Endothelial cell (in vitro differentiated cells): ENCODE measurements at places on chromosomes 16 and 17.
A peak's percentile ranks its signal among the peaks of the same experiment; 100 is the strongest.

- no peaks in the 10 kb centered on the region for H3K36me3 ChIP-seq
- no peak for DNase-seq
- peaks cover 3% of the 10 kb centered on the region for H3K27me3 ChIP-seq
Measured at GRCh38 chr17:2750721-2751120, 1.3 kb upstream of the CCDC92B start.

GRCh38 chr17:47731396-47731795, 1.6 kb upstream of the TBX21 start:
- peaks cover 30% of the 10 kb centered on the region for H3K4me1 ChIP-seq
- peaks cover 30% of the 10 kb centered on the region for H3K27me3 ChIP-seq
- no peak overlapping the region for H3K4me3 ChIP-seq
- no peak overlapping the region for H3K27ac ChIP-seq

- no peak for DNase-seq
- H3K4me1 ChIP-seq: no peaks in the 10 kb centered on the region
- H3K4me3 ChIP-seq: no peak overlapping the region
- H3K27me3 ChIP-seq: peaks cover 3% of the 10 kb centered on the region
Measured at GRCh38 chr16:14346278-14347142, 275.4 kb downstream of the MRTFB start.

DNA sequence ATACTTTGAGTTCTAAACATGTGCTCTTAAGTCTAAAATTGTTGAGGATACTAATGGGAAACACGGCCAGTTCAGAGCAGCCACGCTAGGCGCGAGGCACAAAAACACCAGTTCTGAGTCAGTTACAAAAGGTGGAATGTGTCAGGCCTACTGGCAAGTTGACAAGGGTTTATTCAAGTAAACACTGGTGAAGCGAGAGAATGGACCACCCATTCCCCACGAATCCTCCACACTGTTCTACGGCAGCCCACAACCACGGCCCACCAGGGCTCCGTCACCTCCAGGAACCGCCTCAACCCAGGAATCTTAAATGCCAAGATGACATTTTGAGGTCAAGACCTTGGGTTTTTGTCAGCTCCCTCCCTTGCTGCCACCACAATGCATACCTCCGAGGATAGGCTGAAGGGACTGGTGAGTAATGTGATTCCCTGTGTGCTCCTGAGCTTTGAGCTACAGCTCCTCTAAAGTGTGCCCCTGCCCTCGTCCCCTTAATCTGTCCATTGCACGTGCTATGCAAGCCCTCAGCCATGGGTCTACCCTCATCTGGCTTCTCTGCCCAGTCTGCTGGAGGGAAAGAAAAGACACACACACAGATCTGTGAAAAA, 28.5 kb upstream of the TRAP1 start:
- no peaks in the 10 kb centered on the region for H3K4me1 ChIP-seq
- H3K27ac ChIP-seq: no peak overlapping the region
- peaks cover 57% of the 10 kb centered on the region for H3K36me3 ChIP-seq
- H3K4me3 ChIP-seq: no peak overlapping the region
- no peak for DNase-seq

DNA sequence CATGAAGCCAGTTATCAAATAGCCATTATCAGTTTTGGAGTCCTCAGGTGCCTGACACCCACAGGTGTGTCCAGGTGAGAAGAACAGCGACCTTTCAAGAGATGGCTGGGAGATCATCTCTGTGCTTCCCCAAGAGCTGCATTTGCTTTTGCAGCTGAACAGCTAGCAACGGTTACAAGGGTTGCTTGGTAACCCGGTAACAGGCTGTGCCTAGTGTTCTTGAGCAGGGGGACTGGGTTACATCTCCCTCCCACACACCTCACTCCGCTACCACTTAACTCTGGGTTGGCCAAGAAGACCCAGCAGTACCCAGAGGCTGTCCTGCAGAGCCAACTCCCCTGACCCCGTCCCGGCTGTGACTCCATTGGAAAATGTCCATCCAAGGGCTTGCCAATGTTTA, 147.0 kb downstream of the SLC39A11 start:
- no peak for DNase-seq
- H3K27me3 ChIP-seq: peaks cover 4% of the 10 kb centered on the region
- H3K36me3 ChIP-seq: no peaks in the 10 kb centered on the region

- no peak overlapping the region for H3K27ac ChIP-seq
- H3K4me3 ChIP-seq: no peak overlapping the region
- peaks cover 29% of the 10 kb centered on the region for H3K36me3 ChIP-seq
- DNase-seq: no peak
- H3K27me3 ChIP-seq: no peaks in the 10 kb centered on the region
Measured at GRCh38 chr17:47905221-47905733, 9.2 kb downstream of the SP2 start.

GRCh38 chr17:5675625-5676421, 91.5 kb upstream of the NLRP1 start:
- no peak overlapping the region for H3K4me3 ChIP-seq
- H3K27me3 ChIP-seq: no peaks in the 10 kb centered on the region
- DNase-seq: no peak

- H3K27me3 ChIP-seq: no peaks in the 10 kb centered on the region
- H3K4me1 ChIP-seq: peaks cover 4% of the 10 kb centered on the region
- H3K27ac ChIP-seq: no peak overlapping the region
- H3K4me3 ChIP-seq: no peak overlapping the region
Measured at GRCh38 chr16:53884748-53885147, 180.8 kb downstream of the FTO start.

DNA sequence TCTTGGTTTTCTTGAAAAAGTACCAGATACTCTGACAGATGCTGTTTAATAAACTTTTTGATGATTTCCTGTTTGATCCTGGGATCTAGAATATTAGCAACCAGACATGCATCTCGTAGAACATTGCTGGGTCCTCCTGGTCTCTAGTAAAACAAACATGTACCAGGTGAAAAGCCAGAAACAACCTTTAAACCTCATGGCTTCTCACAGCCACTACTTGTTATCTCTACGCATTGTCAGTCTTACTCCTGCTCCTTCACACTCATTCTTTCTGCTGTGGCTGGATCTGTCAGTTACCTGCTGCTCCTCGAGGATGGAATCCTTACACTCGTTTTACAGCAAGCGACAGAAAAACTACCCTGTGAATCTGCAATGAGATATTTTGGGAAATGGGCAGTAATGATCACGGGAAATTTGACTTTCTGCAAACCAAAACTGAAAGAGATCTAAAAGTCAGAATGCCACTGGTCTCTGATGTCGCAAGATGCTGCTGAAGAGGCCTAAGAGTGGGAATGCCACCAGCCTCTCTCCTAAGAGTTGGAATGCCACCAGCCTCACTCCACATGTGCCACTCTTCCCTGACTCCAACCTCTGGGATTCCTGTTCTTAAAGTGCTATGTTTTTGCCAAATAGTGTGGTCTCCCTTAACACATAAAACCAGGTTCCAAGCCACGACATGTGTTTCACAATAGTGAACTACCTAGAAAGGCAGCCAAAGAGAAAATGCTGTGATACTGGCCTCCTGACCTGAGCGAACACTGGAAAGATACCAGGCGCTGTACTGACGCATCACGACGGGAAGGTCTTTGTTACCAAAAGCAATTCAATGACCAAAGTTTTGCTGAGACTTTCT, 86.3 kb downstream of the VPS53 start:
- no peak overlapping the region for H3K4me3 ChIP-seq
- peaks cover 24% of the 10 kb centered on the region for H3K36me3 ChIP-seq
- no peak overlapping the region for H3K27ac ChIP-seq
- DNase-seq: no peak

DNA sequence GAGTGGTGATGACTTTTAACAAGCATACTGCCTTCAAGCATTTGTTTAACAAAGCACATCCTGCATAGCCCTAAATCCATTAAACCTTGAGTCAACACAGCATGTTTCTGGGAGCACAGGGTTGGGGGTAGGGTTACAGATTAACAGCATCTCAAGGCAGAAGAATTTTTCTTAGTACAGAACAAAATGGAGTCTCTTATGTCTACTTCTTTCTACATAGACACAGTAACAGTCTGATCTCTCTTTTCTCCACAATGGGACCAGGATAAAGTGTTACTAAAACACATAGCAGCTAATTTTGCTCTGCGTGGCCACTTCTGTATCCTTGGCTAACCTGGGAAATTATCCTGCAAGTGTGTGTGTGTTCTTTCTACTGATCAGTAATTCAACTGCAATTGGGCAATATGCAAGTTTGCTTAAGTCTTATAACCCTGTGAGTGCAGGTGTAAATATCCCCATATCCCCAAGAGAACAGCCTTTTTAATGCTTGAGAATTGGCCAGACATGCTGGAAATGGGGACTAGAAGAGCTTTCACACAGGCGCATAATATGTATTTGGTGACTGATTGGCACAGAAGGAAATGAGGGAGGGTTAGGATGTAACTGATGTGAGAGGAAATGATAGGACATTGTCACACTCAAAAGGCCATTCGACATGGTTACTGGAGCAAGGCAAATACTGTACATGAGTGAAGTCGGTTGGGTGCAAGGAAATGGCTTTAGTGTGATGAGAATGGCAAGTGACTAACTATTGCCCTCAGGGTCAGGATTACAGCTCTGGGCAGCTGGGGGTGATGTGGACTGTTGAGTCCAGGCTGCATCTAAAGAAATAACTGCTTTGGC, 10.8 kb upstream of the ANKS4B start:
- no peak overlapping the region for H3K4me3 ChIP-seq
- H3K27me3 ChIP-seq: peaks cover 6% of the 10 kb centered on the region
- no peak overlapping the region for H3K27ac ChIP-seq
- peaks cover 22% of the 10 kb centered on the region for H3K4me1 ChIP-seq
- H3K36me3 ChIP-seq: no peaks in the 10 kb centered on the region

GRCh38 chr17:7038025-7038862, 2.4 kb downstream of the SLC16A13 start:
- H3K4me3 ChIP-seq: no peak overlapping the region
- H3K36me3 ChIP-seq: no peaks in the 10 kb centered on the region
- H3K27me3 ChIP-seq: peaks cover 16% of the 10 kb centered on the region
- peaks cover 22% of the 10 kb centered on the region for H3K4me1 ChIP-seq

- H3K4me3 ChIP-seq: peak overlapping the region; percentile 66
- no peak for DNase-seq
- H3K27ac ChIP-seq: no peak overlapping the region
Measured at GRCh38 chr16:72890587-72890986, 157.3 kb downstream of the ZFHX3 start.

DNA sequence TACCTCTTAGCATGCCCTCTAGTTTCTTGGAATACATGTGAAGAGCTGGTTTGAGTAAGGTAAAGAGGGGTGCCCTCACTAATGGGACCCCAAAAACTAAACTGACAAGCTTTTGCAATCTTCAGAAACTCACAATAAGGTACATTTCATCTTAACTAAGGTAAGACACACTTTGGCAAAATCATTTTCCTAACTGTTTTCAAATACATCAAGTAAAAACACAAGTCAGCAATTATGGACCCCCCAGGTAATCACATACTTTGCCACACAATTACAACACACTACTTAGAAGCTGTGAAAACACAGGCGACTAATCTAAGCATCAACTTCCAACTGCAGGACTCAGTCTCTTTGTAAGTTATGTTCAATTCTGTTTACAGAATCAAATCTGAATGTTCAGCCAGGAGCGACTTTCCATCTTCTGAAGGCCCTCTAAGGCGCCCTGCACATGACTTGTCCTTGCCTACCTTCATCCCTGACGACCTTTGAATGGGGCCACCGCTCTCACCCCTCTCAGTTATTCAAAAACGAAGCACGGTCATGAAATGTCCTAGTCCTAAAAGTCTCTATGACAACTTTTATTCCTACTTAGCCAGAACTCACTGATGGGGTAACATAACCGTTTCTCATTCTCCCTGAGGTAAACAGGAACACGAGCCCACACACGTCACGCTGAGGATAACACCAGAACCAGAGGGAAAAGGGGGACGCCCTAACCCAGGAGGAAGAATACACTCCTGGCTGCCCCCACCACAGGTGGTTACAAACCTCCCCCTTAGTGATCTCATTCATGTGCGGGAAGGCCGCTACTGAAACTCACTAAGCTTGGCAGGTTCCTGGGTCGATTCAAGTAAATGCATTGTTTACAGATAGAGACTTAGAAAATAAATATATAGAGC, 5.5 kb downstream of the CREBBP start:
- peak overlapping the region; percentile 29 for H3K4me3 ChIP-seq
- H3K36me3 ChIP-seq: peaks cover 4% of the 10 kb centered on the region
- peak overlapping the region; percentile 13 for H3K27ac ChIP-seq
- peaks cover 46% of the 10 kb centered on the region for H3K4me1 ChIP-seq
- peaks cover 5% of the 10 kb centered on the region for H3K27me3 ChIP-seq

DNA sequence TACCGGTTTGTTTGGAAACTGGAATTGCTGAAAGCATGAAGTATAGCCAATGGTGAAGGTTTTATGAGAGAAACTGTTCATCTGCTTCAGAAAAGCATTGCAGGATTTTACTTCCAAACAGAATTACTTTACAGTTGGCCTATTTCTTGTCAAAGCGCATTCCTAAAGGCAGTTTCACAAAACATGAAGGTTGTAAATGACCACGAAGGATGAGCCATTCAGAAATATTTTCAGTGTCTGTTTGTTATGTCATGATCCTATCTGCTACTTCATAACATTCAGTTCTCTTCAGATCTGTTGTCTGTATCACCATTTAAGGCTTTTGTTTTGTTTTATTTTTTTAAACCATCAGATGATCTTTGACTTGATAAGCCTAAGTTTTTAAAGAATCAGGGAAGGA, 45.7 kb downstream of the AATF start:
- H3K27ac ChIP-seq: no peak overlapping the region
- no peaks in the 10 kb centered on the region for H3K4me1 ChIP-seq
- no peak overlapping the region for H3K4me3 ChIP-seq
- H3K27me3 ChIP-seq: peaks cover under 1% of the 10 kb centered on the region

DNA sequence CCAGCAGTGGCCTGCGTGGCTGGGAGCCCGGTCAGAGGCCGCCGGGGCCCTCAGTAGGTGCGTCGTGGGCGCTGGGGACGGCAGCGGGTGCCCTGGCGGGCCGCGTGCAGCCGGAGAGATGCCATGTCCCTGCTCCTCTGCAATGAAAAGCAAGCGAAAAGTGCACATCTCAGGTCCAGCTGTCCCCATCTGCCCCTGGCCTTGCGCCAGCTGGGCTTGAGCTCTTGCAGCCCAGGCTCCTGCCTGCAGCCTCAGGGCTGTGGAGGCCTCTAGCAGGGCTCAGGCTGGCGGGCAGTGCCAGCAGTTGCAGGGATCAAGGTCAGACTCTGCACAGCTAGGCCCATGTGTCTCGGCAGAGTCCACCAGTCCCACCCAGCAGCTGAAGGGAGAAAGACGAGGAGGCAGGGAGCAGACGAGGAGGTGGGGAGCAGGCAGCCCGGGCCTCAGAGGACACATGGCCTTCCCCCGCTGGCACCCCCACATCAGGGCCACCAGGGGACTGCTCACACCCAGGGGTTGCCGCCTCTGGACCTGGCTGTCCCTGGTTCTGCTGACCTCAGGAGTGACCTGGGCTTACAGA, 11.2 kb downstream of the SLC16A3 start:
- peaks cover 11% of the 10 kb centered on the region for H3K4me1 ChIP-seq
- peaks cover 23% of the 10 kb centered on the region for H3K36me3 ChIP-seq
- H3K27ac ChIP-seq: no peak overlapping the region
- H3K4me3 ChIP-seq: no peak overlapping the region
- no peak for DNase-seq
- peaks cover 18% of the 10 kb centered on the region for H3K27me3 ChIP-seq
